ENCODE measurements at places on chromosomes 4 and X.

DNA sequence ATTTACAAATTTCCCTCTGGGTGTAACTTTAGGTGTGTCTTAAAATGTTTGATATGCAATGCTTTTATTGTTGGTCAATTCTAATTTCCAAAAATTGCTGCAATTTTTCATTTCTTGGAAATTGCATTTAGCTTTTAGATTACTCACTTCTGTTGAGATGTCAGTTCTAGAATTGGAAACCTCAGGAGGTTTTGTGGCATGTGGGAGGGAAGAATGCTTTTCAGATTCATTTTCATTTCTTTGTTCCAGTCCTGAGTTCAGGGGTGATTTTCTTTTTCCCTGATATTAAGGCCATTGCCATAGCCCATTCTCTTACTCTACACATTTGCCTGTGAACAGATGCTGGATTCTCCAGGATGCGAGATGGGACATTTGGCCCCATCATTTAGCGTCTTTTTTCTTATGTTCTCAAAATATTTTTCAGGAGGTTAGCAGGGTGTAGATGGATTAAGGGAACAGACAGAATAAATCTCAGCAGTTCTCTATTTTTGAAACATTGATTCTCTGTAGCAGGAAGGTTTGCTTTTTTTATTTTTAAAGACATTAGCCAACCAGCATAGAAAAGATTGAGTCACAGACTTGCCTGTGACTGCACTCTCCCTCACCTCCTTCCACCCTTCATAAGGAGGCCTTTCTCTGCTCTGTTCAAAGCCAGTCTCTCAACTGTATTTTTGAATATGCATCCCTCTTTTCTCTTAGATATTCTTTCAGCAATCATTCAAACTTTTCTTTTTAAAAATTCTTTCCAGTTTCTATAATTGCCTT is 238.4 kb upstream of the ANXA3 start:
- DNase-seq = no peak

- DNase-seq = no peak
These were observed 190.7 kb downstream of the ZNF674 start for GRCh38 chrX:46354481-46354880.

- no peak for DNase-seq
These were observed 191.8 kb downstream of the GPC3 start for GRCh38 chrX:133793626-133794025.

DNA sequence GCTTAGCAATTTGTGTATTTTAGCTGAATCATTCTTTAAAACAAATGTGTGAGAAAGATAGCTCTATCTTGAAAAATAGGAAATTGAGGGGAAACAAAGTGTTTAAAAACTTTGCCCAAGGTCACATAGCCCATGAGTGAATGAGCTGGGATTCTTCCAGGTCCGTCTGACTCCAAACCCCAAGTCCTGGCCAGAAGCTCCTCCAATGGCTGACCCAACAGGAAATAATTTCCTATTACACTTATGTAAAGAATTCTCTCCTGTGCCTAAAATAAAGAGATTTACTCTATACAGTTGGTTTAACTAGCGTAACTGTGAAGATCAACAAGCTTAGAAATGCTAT is 287.6 kb downstream of the ARHGAP24 start:
- no peak for DNase-seq

DNA sequence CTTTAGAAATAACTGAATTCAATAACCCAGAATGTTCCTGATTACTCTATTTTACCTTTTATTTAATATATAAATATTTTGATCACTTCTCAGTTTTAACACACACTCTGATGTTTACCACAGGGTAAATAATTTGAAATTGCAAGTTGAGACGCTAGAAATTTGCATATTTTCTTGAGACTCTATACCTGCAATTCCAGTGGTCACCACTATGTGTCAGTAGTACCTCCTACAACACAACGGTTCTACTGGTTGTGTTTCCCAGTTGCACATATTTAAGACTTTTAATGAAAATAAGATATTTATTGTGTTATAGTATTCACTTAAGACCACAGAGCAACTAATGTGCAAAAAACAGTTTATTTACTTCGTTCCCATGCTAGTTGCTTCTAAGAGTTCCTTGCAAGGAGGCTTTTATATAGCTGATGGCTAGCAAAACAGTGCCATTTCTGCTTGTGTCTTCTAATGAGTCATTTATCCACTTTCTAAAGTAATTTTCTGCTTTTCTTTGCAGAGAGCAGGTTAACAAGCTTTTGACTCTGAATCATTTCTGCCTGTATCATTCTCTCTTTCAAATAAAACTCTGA is 98.9 kb upstream of the PDLIM3 start:
- no peak for DNase-seq

DNA sequence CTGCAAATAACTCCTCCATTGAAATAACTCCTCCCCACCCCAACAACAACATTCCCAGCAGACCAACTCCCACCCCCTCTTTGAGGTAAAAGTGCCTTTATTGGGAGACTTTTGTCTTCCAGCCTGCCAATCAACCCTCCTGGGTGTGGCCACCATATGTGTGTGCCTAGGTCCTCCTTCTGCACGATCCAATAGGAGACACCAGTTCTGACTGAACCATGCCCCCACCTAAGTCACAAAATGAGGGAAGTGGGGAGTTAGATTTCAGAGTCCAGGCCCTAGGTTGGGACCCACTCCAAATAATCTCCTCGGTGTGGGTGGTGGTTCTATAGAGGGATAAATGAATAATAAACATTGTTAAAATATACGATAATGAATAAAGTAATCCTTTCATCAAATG is 3.0 kb downstream of the PLP2 start:
- no peak for DNase-seq

- DNase-seq = no peak
These were observed 731.9 kb upstream of the PCDH10 start for GRCh38 chr4:132417220-132417619.

DNA sequence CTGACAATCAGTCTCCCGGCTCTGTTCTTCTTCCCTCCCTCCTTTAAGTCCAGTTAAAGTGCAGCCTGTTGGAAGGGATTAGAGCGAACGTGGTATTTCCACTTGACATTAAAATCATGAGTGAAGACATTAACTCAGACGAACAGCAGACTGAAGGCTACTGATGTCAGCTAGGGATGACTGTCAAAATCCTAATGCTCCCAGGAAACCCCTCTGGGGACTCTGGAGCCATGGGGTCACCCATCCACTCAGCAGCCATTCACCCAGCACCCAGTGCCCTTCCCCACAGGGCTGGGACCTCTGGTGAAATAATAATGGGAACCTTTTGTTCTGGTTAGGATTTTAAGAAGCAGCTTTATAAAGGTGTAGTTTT is 113.9 kb downstream of the DRD5 start:
- DNase-seq = no peak

DNA sequence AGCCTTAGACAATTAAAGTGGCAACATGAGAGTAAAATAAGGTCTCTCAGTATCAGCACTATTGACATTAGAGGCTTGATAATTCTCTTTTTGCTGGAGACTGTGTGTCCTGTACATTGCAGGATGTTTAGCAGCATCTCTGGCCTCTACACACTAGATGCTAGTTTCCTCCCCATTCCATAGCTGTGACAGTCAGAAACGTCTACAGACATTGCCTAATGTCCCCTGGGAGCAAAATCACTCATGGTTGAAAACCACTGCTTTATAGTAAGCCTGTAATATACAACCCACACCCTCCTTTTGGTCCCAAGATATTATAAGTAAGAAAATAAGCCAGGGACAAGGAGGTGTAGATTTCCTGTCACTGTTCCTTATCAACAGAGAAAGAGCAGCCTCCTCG is 166.0 kb downstream of the FRMPD4 start:
- DNase-seq = no peak

DNA sequence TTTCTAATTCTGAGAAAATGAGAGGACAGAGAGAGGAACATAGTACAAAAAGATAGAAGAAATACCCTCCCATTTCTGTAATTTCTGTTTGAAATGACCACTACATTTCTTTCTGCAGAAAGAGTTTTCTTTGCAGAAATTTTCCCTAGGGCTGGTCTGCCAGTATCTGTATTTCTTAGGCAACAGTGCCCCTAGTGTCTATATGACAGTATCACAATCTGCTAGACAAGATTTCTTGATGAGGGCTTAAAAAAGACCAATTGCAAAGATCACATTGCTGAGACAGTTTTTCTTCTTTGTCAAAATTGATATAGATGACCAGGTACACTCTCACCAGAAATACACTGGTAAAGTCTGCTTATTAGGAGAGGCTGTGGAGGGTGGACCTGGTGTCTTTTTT is 81.0 kb upstream of the ZDHHC15 start:
- no peak for DNase-seq
